ENCODE measurements at places on chromosomes 1 and 21.

DNA sequence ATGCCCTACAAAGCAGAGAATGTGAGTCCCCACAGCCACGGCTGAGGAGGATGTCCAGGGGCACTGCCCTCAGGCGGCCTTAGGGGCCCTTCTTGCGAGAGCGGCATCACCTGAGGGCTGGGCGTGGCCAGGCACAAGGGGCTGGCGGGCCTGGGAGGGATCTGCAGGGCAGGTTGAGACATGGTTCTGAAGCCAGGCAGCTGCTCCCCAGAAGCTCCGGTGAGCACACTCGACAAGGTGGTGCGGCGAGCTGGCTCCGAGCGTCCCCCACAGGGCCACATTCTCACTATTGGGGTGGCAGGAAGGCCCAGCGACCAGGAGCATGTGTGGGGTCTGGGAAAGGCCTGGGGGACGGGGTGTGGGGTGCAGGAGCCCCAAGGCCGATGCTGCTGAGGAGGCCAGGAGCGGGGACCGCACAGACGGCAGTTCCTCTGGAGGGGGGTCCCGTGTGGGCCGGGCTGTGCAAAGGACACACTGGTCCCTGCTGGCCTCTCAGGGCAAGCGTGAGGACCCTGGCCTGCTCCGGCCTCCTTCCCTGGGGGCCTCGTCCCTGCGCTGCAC, 47.2 kb downstream of the MORN1 start:
- DNase-seq, result no peak

GRCh38 chr1:41167667-41168066, 74.4 kb downstream of the SCMH1 start:
- DNase-seq, result no peak

DNA sequence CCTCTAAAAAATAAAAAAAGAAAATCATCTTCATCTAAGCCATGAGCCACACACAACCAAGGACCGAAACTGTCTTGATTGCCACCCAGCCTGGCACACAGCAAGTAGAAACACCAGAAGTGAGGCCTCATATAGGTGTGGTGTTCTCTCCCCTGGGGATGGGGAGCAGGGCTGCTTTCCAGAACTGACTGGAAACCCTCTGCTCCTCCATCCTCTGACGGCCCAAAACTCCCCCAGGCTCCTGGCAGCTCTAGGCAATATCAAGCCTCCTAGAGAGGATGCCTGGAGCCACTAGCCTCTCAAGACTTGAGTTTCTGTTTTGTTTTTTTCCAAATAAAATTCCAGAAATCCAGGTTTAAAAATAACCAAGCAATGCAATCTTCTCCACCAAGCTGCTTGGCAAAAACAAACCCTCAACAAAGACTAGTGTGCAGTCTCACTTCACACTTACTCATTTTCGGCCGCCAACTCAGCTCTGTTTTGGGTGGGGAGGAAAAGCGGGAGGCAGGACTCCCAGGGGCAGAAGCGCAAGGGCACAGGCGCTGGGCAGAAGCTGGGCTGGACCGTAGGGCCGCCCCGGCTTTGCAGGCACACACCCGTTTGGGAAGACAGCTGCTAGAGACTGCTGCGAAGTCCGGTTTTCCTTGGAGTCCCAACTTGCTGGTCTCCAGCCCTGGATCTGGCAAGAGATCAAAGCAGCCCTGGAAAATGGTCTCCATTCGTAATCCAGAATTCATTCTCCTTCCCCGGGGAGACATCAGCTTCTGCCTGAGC, 78.2 kb upstream of the CAPZB start:
- no peak for DNase-seq

- no peak for DNase-seq
Observed at GRCh38 chr1:203954788-203955552, 93.6 kb downstream of the SNRPE start.

GRCh38 chr1:24930260-24931145, at the start of gene RUNX3:
Gene RUNX3, minus strand, starts transcription at chr1:24930276. Its CDS starts 408 bp downstream, at chr1:24929868.
- DNase-seq, result peak; percentile 88

DNA sequence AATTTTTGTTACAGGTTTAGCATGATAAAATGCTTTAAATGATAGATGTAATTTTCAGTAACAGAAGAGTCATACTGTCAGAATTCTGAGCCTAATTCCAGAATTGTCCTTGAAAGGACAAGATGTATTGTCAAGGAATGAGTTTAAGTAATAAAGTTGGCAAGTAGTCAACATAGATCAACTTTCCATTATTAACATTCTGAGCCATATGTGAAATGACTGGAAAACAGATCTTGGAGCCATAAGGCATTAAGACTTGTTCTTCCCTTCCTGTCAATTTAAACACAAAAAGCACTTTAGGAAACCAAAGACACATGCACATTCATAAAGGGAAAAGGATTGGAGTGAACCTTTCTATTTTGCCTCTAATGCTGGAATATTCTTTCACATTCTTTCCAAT, 107.0 kb downstream of the ODF2L start:
- no peak for DNase-seq

Data from stimulated activated CD8-positive, alpha-beta memory T cell treated with anti-CD3 and anti-CD28 coated beads, Interleukin-7, amount 100 ng/mL, for 1 hour (primary cell).